BJ (cell line): ENCODE measurements at places on chromosomes 6 and 20. TPM values are rescaled to one million over a fixed set of nuclear protein-coding genes. Genes with fewer than 3 reads are reported as not detected.

Gene MDFI
- polyA plus RNA-seq = not detected in 2 replicates

Gene MBOAT1
- 2.7 and 3.0 TPM in 2 replicates for polyA plus RNA-seq

Gene SIRT5
- 4.6 and 7.2 TPM in 2 replicates for polyA plus RNA-seq

- no peak for DNase-seq
Observed at GRCh38 chr6:135479601-135480000, 17.9 kb downstream of the AHI1 start.

Gene UCKL1
- 24.0 and 40.1 TPM in 2 replicates for polyA plus RNA-seq

- no peak for DNase-seq
Observed at GRCh38 chr6:68722891-68723527, 87.9 kb downstream of the ADGRB3 start.

Gene APCDD1L
- polyA plus RNA-seq = 1.7 and 2.5 TPM in 2 replicates

DNA sequence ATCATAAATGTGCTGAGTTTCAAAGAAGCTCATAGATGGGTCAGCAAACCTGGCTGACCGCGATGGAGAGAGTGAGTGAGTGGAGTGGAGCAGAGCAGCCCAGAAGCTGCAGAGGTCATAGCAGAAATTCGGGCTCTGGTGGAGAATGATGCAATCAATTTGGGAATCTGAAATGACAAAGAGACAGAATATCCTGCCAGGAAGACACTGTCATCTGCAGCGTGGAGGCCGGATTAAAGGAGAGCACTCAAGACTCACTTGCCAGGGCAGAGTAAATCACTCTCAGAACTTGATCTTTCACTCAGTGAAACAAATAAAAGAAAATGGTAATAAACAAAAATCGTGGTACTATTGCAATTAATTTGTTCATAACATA lies 109.6 kb upstream of the RREB1 start:
- no peak for DNase-seq

DNA sequence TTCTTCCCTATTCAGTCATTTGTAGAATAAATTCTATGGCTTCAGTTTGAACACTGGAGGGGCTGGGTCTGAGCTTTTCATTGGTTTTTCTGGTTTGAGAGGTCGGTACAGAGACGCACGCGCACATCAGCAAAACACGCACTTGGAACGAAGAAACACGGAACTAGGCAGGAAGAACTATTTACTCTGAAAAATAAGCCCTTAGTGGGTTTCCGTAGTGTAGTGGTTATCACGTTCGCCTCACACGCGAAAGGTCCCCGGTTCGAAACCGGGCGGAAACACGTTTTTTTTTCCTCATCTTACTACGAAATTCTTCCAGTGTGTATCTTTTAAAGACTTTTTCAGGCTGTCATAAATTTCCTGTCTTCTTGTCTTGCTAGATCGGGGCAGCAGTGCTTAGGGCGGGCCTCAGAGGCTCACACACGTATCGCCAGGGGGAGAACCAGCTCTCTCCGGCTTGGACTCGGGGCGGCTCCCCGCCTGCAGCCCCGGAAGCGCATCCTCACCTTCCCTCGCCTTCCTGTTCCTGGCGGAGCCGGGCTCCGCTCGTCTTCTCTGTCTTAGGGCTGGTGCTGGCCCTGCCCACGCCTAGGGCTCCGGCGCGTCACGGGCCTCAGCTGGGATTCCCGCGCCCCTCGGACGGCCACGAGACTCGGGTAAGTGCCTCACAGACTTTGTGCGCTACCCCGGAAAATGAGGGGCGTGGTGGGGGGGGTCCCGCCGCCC lies at the start of gene HMGN4:
TSS of gene HMGN4 (plus strand) at position 521 of the 726 bp plus-strand sequence. CDS start 6,841 bp downstream, outside the sequence.
- DNase-seq = no peak

Gene TAGAP
- not detected in 2 replicates for polyA plus RNA-seq

GRCh38 chr6:160510199-160510598 lies 153.9 kb downstream of the LPA start:
- no peak for DNase-seq

GRCh38 chr20:34750484-34750883 lies 46.3 kb downstream of the TP53INP2 start:
- DNase-seq = no peak

DNA sequence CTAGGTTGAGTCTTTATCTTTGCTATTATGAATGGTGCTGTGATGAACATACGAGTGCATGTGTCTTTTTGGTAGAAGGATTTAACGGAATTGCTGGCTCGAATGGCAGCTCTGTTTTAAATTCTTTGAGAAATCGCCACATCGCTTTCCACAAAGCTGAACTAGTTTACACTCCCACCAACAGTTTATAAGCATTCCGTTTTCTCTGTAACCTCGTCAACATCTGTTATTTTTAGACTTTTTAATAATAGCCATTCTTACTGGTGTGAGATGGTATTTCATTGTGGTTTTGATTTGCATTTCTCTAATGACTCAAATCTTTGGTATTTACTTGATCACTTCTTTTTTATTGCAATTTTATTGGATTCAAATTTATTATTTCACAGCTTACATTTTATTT lies 117.4 kb upstream of the HDGFL1 start:
- no peak for DNase-seq

DNA sequence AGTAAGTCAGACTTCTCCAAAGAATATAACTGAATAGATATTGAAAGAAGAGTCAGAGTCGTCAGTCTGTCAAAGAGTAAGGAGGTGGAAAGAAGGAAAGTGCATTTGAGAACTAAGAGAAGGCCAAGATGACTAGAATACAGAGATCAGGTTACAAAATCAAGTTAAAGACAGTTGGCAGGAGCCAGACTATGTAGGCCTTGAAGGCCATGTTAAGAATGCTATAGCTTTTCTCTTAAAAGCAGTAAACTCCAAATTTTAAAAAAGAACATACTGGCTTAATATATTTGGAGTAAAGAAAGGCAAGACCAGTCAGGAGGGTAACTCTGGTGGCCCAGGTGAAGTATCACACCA lies 68.8 kb downstream of the IBTK start:
- DNase-seq = no peak

Gene SMOC2
- not detected in 2 replicates for polyA plus RNA-seq

Gene LY6G6C
- not detected in 2 replicates for polyA plus RNA-seq

- no peak for DNase-seq
Observed at GRCh38 chr6:168016176-168016620, 18.7 kb downstream of the KIF25 start.

Gene GRM4
- 0.02 and 0.06 TPM in 2 replicates for polyA plus RNA-seq

DNA sequence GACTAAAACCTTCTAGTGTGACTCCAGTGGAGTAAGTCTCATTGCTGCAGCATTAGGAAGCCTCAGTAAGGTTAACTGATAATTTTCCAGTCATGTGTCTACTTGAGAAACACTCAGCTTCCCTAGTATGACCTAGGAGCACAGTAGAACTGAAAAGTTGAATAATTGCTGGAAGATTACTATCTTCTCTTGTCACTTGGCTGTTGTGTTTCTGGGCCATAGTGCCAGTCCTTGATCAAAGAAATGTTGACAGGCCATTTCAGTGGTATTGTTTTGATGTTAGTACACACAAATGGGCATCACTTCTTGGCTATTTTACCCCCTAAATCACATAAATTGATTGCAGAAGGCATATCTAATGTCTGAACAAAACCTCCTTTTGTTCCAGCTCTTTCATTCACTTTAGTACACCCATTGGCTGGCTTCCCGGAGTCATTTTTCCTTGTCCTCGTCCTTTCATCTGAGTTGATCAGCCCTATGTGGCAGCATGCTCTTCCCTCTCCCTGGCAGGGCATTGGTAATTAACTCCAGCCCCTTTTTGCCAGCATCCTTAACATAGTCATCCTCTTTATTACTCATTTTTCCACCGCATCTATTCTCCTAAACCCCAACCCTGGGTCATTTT lies 6.0 kb downstream of the ENPP3 start:
- DNase-seq = no peak

DNA sequence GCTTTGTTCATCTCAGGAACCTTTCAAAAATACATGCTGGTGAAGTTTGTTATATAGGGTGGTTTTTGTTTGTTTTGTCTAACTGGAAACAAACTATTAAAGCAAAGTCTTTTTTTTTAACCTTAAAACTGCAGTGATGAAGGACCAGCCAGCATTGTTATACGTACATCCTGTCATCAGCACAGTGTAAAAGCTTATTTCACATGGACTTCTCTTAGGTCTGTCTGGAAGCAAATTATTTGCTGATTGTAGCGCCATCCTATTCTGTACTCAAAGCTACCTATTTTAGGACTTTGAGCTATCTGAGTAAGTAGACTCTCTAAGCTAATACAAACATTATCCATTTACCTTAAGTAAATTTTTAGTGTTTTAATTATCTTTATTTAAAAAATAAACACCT lies 61.7 kb downstream of the SNX9 start:
- no peak for DNase-seq

Gene NMBR
- 0.07 TPM in 1 of 2 replicates, not detected in the other for polyA plus RNA-seq

Gene PNLDC1
- not detected in 2 replicates for polyA plus RNA-seq

Gene BHLHE23
- polyA plus RNA-seq = not detected in 2 replicates

Gene ANKRD60
- polyA plus RNA-seq = not detected in 2 replicates

Gene CST5
- polyA plus RNA-seq = not detected in 2 replicates

Gene TRIM15
- not detected in 2 replicates for polyA plus RNA-seq

DNA sequence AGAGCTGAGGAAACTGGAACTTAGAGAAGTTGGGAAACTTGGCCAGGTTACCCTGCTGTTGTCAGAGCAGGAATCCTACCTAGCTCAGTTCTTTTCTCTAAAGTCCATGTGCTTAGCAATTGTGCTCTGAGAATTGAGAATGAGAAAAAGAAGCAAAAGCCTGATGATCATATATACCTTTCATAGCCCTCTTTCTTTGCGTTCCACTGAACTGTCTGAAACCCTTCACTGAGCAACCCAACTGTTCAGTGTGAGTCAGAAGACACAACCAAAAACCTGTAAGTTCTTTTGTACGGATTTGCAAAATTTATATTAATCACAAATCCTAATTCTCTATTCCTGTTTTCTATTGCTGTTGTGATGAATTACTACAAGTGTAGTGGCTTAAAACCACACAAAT lies 80.6 kb downstream of the PHF3 start:
- no peak for DNase-seq
